Stimulated activated CD4-positive, alpha-beta T cell treated with anti-CD3 and anti-CD28 coated beads, Interleukin-15, amount 100 ng/mL, for 1 hour (primary cell): ENCODE measurements at places on chromosomes 5 and 9.
A peak's percentile ranks its signal among the peaks of the same experiment; 100 is the strongest.

DNA sequence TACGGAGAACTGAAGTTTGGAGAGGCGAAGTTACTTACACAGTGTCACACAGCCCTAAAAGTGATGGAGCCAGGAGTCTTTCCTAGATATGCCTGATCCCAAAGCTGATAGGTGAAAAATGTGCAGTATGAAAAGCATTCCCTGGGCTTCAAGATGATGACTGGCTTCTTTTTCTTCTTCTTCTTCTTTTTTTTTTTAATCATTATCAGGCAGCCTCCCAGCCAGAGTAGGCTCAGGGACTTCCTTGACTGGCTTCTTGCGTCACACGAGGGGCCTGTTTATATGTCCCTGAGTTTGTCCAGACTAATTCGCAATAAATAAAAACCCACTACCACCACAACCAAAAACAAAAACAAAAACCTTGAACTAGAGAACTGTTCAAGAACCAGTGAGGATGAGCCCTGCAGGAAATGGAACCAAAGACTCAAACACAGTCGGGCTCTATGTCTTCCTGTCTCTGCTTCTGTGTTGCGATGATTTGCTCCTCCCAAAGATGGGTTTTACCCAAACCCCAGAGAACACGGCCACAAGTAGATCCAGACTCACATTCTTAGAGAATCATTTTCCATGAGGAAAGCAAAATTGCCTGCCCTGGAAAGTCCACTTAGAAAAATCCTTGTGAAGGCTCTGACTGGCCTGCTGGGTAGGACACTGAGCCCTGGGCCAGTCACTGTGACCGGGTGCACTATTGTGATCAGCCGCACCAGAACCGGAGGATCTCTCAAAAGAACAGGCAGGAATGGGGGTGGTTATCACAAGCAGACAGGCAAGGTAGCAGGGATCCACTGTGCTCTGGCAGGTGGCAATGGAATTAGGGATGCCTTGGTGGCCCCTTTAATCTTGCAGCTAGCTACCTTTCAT lies 38.0 kb upstream of the ADAM19 start:
- no peak for DNase-seq

GRCh38 chr5:90894866-90895420 lies 336.3 kb downstream of the ADGRV1 start:
- DNase-seq: no peak

DNA sequence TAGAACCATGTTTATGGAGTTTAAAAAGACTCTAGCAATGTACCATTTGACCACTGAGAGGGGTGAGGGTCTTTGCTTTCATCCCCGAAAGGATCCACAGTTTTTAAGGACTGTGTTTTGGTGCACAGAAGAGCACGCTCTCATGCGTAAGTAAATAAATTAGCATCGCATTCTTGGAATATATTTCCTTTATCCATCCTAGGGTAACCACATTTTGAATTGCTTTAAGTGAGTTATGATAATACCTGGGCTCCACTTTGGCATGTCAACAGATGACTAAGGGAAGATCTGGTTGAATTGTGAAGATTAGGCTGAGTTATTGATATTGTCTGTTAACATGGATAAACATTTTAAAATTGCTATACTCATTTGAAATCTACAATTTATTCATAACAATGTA lies 89.4 kb upstream of the EDIL3 start:
- DNase-seq: no peak

GRCh38 chr5:32285510-32286138 lies 27.1 kb downstream of the MTMR12 start:
- no peak for DNase-seq

GRCh38 chr9:112384690-112385089 lies 4.8 kb downstream of the HSDL2 start:
- DNase-seq: no peak

GRCh38 chr5:170634256-170634990 lies 130.6 kb downstream of the KCNIP1 start:
- DNase-seq: no peak

DNA sequence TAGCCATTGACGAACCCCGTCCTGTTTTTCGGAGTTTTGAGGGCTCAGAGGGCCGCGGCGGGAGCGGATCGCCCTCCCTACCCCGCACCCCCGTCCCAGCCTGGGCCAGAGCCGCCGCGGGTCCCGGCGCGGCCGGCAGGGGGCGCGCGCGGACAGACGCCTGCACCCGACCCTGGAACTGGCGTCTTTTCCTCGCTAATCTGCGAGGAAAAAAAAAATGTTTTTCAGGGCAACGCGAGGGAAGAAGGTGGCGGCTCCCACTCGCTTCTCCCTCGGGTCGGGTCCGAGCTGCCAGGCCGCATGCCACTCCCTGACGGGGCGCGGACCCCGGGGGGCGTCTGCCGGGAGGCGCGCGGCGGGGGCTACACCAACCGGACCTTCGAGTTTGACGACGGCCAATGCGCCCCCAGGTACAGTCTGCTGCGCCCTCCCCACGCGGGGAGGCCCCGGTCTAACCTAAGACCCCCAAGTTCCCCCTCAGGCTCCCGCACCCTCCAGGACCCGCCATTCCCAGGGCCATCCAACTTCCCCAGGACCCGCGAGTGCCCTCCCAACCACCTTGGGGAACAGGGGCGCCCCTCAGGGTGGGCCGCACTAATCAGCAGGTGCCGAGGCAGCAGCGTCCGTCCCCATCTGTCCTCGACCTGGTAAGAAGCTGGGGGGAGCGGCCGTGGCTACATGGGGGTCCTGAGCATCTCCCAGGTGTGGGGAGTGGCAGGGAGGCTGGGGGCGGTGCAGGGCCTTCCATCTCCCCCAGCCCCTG lies at the start of gene KCNT1:
Gene KCNT1, plus strand, starts transcription at position 227 of the 763 bp plus-strand sequence. Its CDS starts 74 bp downstream, at position 301.
- peak; percentile 54 for DNase-seq

GRCh38 chr5:5629607-5629978 lies 207.1 kb downstream of the ICE1 start:
- no peak for DNase-seq

DNA sequence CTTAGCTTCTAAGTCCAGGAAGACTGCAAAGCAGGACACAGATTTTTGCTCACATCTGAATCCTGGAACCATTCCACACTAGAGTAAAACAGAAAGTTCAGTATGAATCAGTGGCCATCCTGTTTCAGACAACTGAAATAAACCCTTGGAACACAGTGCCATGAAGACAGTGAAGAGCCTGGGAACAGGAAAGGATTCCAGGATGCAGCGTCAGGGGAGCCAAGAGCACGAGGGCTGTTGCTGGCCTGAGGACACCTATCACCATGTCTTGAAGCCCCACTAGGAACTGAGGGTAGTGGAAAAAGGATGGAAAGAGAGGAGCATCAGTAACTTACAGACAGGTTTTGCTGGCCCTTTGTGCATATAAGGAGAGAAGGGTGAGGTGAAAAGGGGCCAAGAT lies 115.3 kb upstream of the FSTL4 start:
- DNase-seq: no peak

- no peak for DNase-seq
These were observed 24.9 kb upstream of the CSNK1G3 start for GRCh38 chr5:123486951-123487655.

GRCh38 chr9:136306211-136307208 lies 2.6 kb upstream of the CCDC187 start:
- DNase-seq: no peak

DNA sequence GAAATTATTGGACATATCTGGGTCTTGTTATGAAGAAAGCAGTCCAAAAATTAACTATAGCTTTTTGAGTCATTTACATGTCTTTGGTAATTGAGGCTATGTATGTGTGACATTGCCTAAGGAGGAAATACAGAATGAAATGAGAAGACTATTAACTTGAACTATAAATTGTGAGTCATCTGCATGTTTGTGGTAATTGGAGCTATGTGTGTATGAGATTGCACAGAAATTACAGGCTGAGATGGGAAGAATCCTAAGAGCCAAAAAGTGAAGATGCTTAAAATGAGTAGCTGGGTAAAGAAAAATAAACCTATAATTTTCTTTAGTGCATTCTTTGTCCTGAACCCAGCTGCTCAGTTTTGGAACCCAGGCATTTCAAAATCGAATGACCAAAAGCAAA lies 747.6 kb upstream of the EDIL3 start:
- DNase-seq: no peak

DNA sequence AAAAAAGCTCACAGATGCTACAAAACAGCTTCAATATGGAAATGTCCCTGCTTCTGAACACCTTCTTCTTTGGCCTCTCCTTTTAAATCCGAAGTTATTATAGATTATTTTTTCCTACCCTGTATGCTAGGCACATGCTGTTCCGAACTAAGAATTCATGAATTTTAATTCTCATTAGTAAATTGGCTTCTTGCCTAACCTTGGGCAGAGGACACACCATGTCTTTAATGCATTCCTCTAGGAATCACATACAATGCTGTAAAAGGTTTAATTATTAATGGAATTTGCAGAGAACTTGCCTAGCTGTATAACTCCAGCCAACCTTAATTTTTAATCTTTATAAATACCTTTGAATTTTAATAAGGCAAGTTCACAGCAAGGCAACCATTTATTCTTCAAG lies 234.4 kb downstream of the NTRK2 start:
- DNase-seq: no peak

- no peak for DNase-seq
These were observed 57.3 kb downstream of the DAPK1 start for GRCh38 chr9:87554976-87555375.

DNA sequence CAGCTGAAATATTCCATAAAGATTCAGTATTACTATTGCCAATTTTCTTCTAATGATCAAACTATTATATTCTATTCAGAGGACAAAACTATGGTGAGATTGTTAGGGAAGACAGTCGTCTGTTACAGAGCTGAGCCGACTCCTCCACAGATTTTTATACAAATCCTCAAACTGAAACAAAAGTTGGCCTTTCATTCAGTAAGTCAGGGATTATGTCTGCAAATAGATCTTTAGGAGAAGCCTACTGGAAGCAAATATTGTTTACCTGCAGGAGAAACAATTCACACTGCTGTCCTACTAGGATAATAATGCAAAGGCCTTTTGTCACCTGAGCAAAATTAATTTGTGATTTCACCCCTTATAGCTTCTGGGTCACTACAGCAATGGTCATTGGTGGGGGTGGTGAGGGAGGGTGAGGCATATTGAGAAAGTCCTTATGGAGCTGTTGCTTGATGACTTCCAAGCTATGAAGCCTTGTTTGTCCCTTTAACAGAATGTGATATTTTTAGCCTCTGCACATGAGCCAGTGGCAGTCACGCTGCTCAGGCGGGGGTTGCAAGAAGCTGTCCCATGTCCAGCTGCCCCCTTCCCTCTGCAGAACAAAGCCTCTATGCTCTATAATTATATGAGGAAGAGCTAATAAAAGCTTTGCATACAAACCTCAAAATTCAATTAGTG lies 200.5 kb upstream of the KLF9 start:
- no peak for DNase-seq

DNA sequence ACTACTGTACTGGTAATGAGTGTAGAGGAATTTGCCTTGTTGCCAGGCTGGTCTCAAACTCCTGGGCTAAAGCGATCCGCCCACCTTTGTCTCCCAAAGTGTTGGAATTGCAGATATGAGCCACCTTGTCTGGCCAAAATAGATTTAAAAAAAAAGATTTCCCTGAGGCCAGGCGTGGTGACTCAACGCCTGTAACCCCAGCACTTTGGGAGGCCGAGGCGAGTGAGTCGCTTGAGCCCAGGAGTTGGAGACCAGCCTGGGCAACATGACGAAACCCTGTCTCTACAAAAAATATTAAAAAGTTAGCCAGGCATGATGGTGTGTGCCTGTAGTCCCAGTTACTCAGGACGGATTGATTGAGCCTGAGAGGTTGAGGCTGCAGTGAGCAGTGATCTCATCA lies 62.5 kb downstream of the IPO11 start:
- DNase-seq: no peak

DNA sequence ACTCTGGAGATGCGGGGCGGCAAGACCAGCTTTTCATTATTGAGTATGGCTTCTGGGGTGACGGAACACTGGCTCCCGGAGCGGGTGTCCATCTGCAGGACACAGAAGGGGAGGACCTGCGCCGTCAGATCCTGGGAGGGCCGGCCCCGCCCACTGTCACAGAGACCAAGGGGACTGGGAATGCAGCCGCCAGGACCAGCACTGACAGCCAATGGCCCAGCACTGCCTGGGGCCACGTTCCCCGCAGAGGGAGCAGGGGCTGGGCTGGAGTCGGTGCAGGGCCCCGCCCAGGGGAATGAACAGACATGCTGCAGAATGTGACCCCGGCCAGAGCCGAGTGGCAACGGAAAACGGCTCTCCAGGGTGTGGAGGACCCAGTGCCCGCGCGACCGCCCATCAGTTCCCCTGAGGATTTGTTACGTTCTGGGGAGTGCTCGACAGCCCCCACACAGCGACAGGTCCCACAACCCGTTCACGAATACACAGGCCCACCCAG lies at the start of gene ZDHHC11:
Gene ZDHHC11, minus strand, starts transcription at position 476 of the 496 bp plus-strand sequence. Its CDS starts 384 bp downstream, at position 92.
- no peak for DNase-seq

GRCh38 chr5:157914151-157914788 lies 55.3 kb upstream of the CLINT1 start:
- no peak for DNase-seq

- no peak for DNase-seq
These were observed 65.3 kb upstream of the ADRB2 start for GRCh38 chr5:148760945-148761638.

DNA sequence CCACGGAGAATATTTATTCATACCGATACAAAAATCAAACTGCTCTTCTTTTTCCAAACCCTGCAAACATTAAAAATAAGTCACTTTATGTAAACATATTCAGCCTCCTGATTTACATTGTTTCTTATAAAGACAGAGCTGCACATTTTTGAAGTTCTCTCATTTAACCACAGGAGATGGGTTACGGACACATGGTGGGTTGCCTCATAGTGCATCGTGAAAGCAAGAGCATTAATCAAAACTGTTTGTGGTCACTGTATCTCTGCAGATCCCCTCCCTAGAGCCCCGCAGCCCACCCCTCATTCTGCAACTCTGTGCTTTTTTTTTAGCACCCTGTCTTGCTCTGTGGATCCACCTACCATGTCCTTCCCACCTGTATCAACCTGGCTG lies 43.3 kb upstream of the EQTN start:
- no peak for DNase-seq

DNA sequence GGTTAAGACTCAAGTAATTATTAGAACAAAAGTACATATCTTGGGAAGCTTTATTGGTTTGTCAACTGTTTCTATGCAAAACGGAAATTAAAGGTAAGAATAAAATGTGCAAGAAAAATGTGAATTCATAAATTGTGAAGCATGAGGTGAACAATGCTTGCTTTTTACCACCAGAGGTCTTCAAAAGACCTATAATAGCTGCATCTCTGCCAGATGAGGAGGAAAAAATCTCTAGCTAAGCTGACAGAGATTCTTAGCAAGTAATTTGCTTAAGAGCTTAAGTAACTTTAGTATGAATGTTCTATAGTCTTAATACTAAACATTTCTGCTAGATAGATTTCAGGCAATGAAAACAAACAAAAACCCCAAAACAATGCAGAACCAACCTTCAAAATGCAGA lies 54.1 kb downstream of the MRPS30 start:
- no peak for DNase-seq

- no peak for DNase-seq
These were observed 73.4 kb downstream of the FBXO38 start for GRCh38 chr5:148457183-148457620.

DNA sequence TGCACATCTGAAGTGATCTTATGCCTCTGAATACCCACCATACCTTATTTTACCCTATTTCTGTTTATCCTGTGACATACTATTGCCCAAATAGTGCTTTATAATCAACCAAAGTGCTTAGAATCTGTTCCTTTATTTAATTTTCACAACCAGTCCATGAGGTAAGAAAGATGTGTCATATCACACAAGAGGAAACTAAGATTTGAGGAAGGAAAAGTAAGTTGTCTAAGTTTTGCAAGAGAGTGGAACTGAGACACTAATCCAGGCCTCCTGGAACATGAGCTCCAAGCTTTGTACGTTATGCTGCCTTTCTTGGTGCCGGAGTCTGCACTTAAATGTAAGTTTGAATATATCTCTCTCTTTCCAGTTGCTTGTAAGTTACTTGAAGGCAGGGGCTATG lies 17.2 kb downstream of the KDM3B start:
- no peak for DNase-seq

- DNase-seq: no peak
These were observed 28.4 kb downstream of the TENT2 start for GRCh38 chr5:79640571-79641055.
